Left cardiac atrium (tissue), 4 donors: ENCODE measurements at places on chromosomes 1 and 21.
A peak's percentile ranks its signal among the peaks of the same experiment; 100 is the strongest.

- DNase-seq, result no peak
Measured at GRCh38 chr21:23853796-23854379, 1753.4 kb downstream of the MRPL39 start.

- DNase-seq, result peak; percentile 42
Measured at GRCh38 chr21:34668803-34669148, at the start of gene CLIC6. Gene CLIC6 (plus strand): TSS chr21:34668994. CDS start chr21:34669389, 395 bp downstream.

GRCh38 chr1:185775501-185775900 is 41.3 kb downstream of the HMCN1 start:
- DNase-seq, result no peak

DNA sequence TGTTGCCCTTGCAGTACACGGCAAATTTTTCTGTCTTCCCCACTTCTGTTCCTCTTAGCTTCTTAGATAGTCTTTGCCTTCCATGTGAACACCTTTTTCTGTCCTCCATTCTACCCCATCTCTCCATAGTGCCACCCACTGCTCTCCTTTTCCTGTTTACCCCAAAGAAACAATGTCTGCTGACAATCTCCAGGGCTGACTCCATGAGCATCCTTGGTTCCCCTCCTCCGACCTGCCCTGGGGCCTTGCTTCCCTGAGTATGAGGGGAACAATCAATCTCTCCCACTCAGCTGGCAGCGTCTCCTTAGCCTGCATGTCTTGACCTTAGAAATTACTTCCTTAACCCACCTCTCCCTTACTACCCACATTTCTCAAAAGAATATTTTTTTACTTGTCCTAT is 12.3 kb upstream of the MYBPHL start:
- DNase-seq, result no peak

DNA sequence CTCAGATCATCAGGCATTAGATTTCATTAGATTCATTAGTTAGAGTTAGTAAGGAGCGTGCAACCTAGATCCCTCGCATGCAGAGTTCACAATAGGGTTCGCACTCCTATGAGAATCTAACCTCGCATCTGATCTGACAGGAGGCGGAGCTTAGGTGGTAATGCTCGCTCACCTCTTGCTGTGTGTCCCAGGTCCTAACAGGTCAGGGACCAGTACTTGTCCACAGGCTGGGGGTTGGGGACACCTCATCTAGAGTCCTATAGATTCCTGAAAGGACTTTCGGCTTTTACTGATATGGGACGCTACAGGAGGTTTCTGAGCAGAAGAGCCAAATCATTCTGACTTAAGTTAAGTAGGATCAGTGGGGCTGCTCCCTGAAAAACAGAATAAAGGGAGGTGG is 91.4 kb downstream of the AKT3 start:
- no peak for DNase-seq

GRCh38 chr1:215473943-215474342 is 93.2 kb upstream of the KCTD3 start:
- DNase-seq, result no peak

DNA sequence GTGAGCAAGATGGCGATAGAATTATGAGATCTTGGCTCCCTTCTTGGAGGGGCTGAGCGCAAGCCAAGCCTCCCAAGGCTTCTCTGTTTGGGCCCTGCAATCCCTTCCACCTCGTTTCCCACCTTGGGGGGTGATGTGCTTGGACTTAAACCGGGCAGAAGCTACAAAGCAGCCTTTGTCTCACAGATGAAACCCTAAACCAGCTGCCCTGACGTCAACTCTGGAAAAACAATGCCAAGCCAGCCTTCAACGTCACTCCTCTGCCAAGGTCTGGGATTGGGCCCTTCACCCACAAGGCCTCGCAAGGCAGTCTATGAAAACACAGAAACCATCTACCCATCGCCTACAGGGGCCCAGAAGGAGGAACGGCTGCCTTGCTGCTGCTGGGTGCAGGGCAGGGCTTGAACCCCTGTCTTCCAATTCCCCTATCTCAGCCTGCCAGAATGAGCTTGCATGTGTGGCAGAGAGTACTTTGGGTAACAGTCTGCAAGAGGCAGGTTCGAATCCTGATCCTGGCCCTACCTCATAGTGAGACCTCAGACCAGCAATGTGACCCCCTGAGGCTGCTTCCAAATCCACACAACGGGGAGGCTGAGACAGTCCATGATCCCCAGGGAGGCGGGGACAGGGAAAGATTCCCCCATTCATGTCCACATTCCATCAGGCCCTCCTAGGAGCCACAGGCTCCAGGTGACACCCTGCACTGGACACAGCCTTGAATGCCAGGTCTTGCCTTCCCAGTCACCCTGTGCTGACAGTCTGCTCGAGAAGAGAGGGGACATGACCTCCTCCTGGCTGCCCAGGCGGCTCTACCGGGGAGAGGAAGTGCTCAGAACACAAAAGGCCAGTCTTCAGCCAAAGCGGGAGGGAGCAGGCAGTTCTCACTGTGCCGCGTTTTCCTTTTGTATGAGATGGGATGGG is 15.0 kb downstream of the IFFO2 start:
- peak; percentile 48 for DNase-seq

DNA sequence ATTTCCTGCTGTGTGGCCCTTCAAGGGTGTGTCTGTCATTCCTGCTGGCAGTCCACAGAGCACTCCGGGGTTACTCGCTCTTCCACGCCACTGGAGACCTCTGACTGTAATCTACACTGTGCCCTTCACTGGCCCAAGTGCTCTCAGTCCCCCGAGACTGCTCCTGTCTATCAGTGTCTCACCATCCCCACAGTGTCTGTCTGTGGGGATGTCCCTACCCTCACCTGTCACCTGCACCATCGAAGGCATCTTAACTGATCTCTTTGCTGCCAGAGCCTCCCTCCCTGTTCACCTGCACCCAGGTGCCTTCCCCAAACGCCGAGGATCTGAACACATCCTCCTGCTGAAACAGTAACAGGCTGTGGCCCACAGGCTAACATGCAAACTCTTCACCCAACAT is 136.7 kb downstream of the MATN1 start:
- DNase-seq, result no peak

GRCh38 chr1:167756730-167757405 is 35.1 kb downstream of the MPZL1 start:
- peak; percentile 49 for DNase-seq

GRCh38 chr1:225580238-225581099 is 72.5 kb downstream of the ENAH start:
- DNase-seq, result no peak

GRCh38 chr21:26842974-26843932 is 2.0 kb downstream of the ADAMTS1 start:
- DNase-seq, result peak; percentile 93

GRCh38 chr1:201424146-201424545 is 2.6 kb upstream of the TNNI1 start:
- DNase-seq, result no peak

- no peak for DNase-seq
Measured at GRCh38 chr1:59695252-59695651, 119.5 kb upstream of the HOOK1 start.

- DNase-seq, result no peak
Measured at GRCh38 chr1:78279051-78279450, 211.7 kb upstream of the PTGFR start.

- peak; percentile 67 for DNase-seq
Measured at GRCh38 chr1:110554871-110555801, 36.2 kb upstream of the KCNA10 start.

- DNase-seq, result no peak
Measured at GRCh38 chr1:154758346-154758745, 111.7 kb downstream of the KCNN3 start.

DNA sequence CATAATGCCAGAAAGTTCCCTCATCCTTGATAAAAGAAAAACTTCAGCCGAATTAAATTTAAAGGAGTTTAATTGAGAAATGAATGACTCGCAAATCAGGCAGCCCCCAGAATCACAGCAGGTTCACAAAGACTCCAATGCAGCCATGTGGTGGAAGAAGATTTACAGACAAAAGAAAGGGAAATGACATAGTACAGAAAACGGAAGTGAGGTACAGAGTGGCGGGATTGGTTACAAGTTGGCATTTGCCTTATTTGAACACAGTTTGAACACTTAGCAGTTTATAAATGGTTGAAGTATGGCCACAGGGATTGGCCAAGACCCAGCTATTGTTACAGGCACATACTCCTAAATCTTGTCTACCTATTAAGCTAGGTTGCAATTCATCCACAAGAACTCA is 46.6 kb downstream of the HIVEP3 start:
- DNase-seq, result no peak

GRCh38 chr1:165248969-165249571 is 107.4 kb downstream of the LMX1A start:
- DNase-seq, result no peak
